ENCODE measurements at places on chromosomes 5 and 9.

DNA sequence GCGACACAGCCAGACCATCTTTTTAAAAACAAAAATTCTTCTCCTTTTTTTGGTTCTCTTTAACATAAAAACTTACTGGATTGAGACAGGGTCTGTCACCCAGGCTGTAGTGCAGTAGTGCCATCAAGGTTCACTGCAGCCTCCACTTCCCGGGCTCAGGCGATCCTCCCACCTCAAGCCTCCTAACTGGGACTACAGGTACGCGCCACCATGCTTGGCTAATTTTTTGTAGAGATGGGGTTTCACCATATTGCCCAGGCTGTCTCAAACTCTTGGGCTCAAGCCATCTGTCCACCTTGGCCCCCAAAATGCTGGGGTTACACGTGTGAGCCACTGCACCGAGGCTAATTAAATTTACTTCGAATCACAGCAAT is 13.8 kb downstream of the HNRNPK start:
- no peak for DNase-seq

DNA sequence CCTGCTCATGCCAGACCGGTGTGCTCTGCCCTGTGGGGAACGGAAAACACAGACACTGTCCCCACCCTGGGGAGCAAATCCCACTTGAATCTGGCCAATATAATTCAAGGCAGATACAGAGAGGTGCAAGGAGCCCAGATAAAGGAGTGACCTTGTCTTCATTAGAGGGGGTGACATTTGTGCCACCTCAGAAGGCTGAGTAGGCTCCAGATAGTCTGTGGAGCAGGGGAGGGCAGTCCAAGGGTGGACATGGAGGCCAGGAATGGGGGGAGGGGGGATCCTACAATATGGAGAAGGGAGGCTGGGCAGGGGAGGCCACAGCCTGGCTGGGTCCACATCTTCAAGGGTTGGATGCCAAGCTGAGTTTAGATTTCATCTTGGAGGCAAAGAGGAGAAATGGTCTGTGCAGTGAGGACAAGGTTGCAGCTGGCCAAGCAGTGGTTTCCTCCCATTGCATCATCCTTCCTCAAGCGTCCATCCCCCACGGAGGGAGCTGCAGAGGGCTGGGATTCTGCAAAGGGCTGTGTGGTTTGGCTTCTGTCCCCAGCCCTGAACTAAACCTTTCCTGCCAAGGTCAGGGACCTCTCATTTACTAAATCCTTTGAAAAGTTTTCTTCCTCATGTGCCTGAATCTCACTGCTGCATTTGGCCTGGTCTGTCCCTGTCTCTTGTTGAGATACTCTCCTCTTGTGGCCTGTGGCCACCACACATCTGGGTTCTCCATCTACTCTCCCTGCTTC is 60.1 kb downstream of the GALNT12 start:
- DNase-seq = no peak

GRCh38 chr5:159593518-159594073 is 263.3 kb upstream of the IL12B start:
- DNase-seq = no peak

DNA sequence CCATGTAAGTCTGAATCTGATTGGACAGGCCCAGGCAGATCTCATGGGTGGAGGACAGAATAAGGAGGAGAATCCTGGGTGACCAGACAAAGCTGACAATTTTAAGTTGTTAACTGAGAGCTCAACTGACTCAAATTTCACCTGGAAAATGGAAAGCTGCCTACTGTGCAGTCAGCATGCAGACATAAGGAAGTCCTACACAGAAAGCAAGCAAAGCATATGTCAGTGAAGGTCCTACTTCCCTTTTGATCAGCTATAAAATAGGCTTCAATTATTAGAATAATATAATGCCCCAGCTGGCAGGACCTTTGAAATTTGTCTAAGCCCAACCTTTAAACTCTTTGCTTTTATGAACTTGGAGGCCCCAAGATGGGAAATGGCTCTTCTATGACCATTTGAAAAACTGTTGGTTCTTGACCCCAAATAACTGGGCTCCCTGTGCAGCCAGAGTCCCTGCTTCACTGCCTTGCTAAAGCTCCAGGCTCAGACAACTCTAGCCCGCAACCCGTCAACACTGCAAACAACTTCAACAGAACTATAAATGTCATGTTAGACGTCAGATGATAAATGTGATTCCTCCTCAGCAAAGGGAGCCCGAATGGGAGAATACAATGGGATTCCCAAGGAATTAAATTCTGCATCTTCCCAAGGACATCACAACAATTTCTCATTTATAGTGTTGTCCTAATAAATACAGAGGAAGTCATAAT is 118.9 kb upstream of the ADRA1B start:
- DNase-seq = no peak

DNA sequence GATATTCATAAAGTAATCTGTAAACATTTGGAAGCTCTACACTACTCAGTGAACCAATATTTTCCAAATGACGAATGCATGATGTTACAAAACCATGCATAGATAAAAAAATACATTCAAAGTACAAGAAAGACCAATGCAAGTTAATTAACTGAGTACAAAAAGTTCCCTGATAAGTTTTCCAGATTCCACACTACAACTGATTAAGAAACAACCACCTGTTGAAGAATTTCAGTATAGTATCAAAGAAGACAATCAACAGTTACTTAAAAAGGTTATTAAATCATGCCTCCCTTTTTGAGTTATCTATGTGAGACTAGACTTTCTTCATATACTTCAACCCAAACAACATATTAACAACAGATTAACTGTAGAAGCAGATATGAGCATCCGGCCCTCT is 192.4 kb downstream of the ARL15 start:
- no peak for DNase-seq

DNA sequence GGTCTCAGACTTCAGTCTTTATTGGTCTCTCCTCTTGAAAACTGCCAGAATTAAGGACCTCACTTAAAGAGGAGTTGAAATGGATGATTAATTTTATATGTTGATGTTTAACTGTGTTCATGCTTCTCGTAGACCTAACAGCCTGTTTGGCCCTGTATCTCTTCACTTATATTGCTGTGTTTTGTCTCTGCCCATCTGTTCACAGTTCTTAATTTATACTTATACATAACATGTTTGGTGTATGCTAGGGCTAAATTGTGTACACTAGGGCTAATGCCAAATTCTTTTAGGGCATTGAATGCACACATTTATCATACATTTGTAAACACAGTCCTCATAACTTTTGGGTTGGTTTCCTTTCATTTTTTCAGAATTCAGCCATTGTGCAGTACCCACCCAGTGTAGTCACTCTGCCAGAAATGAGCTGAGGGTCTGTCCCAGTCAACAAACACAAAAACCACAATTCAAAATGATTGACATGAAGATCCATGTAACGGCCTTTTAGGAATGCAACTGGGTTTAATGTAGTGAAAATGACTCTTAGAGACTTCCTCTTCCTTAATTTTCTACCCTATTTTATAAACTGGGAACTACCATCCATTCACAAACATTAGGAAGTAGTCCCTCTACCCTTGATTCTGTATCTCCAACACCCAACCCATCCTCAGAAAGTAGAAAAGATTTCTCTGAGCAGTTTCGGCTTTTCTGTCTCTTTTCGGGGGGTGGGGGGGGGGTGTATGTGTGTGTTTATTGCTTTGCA is 668.8 kb upstream of the KLF4 start:
- no peak for DNase-seq
